Osteoblast (primary cell): ENCODE measurements at places on chromosomes 3 and 15. TPM values are rescaled to one million over a fixed set of nuclear protein-coding genes. Genes with fewer than 3 reads are reported as not detected.

DNA sequence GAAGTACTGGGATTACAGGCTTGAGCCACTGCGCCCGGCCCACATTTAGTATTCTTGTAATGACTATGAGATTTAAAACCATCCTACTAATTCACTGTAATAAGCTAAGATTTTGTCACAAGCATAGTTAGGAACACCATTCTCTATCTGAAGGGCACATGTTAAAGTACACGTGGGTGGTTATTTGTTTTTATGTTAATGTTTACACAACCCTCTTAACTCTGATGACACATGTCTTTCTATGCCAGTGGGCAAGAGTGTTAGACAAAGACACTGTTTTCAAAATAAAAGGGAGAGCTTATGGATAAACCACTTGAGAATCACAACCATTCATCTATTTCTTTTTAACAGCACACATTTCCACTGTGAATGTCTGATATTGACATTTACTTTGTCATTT lies 537.6 kb upstream of the IL12A start:
- no peak for DNase-seq

- DNase-seq: no peak
Observed at GRCh38 chr3:128222796-128223385, 69.6 kb downstream of the EEFSEC start.

Gene SNTN
- total RNA-seq: not detected in 2 replicates

DNA sequence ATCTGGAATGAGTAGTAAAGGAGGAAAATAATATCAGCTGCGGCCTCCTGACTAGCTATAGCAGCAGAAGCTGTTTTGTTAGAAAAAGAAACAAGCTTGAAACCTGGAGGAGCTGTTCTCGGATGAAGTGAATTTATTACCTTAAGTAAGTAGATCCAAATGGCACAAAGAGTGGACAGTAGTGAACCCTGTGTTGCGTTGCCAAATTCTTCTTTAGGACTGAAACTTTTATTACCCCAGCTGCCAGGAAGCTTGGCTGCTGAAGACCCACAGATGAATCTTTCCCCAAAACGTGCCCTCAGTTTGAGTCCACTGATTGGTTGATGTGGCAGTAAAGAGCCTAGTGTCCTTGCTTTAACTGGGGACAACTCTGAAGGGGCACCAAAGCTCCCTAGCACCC lies 366.8 kb upstream of the GBE1 start:
- no peak for DNase-seq

GRCh38 chr3:173986861-173987410 lies 589.4 kb downstream of the NLGN1 start:
- no peak for DNase-seq

Gene STXBP5L
- not detected in 2 replicates for total RNA-seq

DNA sequence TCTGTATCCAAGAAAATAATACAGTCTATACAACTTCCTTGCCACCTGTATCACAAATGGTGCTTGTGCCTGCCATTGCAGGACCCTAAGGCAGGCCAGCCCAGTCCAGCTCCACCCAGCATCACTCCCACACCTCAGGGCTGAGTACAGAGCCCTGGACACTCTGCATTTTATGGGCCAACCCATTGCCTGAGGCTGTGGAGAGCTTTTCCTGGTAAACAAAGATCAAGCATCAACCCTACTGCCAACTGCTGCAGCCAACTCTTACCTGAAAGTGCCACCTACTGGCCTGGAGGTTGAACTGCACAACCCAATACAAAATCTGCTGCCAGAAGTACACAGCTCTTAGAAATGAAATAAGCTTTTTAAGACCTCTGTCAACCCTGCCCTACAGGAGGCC lies 1082.2 kb downstream of the NAALADL2 start:
- no peak for DNase-seq
